ENCODE measurements at places on chromosomes 1 and 21. TPM values are rescaled to one million over a fixed set of nuclear protein-coding genes. Genes with fewer than 3 reads are reported as not detected.

Gene SYDE2
- 42.1 TPM for total RNA-seq

Gene AMPD1
- total RNA-seq: 2.0 TPM

Gene LRP8
- total RNA-seq: 6.5 TPM

Gene NEGR1
- total RNA-seq: 47.9 TPM

Gene FCGR2B
- total RNA-seq: 18.7 TPM

Gene TMPRSS2
- 283 TPM for total RNA-seq

Gene SYT2
- total RNA-seq: 0.16 TPM

Gene FCRLA
- total RNA-seq: 0.41 TPM

DNA sequence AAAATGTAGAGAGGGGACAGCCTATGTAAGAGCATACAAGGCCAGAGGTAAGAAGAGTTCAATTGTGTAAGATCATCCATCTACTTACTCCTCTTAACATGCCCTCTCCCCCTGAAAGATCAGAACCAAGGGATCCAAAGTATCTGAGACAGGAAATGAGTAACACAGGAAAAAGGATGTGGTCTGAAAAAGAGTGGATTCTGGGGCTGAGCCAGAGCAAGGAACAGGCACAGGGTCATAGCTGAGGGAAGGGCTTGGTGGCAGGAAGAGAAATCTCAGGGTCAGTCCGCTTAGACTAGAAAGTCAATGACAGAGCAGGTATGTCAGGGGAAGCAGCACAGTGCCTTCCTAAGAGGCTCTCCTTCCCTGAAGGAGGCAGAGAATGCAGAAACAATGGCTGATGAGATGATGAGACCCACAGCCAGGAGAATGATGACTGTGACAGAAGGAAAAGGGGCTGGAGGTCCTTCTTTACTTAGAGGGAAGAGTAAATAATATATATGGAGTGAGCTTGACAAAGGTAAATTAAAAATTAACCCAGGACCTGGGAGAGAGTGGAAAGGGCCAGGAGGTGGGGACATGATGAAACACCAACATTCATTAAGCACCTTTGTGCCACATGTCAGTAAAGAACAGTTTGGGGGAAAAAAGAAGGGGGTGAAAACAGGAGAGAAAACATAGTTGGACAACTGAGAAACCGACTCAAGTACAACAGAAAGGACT is 26.2 kb upstream of the A3GALT2 start:
- DNase-seq: no peak

- no peak for DNase-seq
These were observed 74.4 kb upstream of the CHODL start for GRCh38 chr21:18170221-18170620.

GRCh38 chr21:45414396-45415187 is 9.6 kb downstream of the COL18A1 start:
- DNase-seq: peak; percentile 22

DNA sequence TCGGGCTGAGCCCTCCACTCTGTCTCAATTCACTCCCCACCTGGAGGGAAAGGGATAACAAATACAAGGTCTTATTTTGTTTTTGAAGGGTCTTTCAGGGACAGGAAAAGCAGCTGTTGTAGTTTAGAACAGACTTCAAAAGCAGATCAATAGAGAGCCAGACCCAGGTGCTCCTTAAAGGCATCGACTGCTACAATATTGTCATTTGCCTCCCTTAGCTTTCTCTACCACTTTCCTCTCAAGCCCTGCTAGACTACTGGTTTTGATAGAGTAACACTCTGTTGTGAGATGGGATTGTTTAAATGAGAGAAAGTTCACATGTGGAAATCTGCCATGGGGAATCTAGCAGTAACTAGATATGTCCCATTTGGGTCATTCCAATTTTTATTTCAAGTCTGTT is 24.0 kb downstream of the RGS7 start:
- no peak for DNase-seq

GRCh38 chr21:32844653-32845436 is 73.3 kb upstream of the PAXBP1 start:
- DNase-seq: no peak

GRCh38 chr1:27726173-27727044 is 648 bp downstream of the FAM76A start:
- peak; percentile 51 for DNase-seq

DNA sequence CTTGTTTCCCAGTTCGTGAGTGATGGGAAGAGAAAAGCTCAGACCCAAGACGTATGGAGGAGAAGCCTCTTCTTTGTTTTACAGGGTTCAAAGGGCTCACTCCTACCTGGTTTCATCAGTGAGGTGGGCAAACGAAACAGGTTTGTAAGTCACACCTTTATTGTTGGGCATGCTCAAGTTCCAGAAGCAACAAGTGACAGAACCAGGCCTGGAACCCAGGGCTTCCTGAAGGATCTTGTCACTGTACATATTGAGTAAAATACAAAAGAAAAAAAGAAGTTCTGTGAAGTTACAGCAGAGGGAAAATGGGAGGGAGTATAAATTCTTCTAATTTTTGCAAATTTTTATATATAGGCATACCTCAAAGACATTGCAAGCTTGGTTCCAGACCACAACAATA is 320.9 kb upstream of the PROX1 start:
- DNase-seq: no peak

GRCh38 chr1:18918417-18918816 is 16.1 kb upstream of the ALDH4A1 start:
- DNase-seq: no peak

- peak; percentile 31 for DNase-seq
These were observed 149.6 kb downstream of the LMO4 start for GRCh38 chr1:87478231-87478630.

DNA sequence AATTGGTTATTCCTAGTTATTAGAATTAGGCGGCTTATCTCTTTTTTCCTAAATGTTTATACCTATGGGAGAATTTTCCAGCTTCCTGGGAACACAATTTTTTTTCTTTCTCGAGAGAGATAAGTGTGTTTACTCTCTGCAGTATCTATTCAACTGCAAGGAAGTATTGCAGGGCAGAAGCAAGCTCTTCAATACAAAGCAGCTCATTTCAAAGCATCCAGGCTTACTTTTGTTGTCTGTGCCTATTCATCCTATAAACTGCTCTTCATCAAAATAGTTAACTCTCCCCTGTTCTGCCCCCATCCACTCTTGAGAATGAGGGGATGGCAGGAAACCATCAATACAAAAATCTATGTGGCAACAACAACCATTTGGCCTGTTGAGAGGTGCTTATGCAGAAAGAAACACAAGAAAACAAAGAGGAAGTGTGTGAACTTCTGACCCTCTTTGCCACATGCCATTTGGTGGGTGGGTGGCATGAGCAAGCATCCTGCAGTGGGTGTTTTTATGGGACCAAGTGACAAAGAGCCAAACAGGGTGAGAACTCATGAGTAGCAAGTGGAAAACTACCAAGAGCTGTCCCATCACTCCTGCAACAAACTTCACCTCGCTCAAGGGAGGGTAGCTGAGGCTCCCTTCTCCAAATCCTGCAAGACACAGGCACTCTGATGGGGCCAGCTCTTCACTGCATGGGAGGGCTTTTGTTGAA is 50.6 kb upstream of the MRPS6 start:
- DNase-seq: no peak

DNA sequence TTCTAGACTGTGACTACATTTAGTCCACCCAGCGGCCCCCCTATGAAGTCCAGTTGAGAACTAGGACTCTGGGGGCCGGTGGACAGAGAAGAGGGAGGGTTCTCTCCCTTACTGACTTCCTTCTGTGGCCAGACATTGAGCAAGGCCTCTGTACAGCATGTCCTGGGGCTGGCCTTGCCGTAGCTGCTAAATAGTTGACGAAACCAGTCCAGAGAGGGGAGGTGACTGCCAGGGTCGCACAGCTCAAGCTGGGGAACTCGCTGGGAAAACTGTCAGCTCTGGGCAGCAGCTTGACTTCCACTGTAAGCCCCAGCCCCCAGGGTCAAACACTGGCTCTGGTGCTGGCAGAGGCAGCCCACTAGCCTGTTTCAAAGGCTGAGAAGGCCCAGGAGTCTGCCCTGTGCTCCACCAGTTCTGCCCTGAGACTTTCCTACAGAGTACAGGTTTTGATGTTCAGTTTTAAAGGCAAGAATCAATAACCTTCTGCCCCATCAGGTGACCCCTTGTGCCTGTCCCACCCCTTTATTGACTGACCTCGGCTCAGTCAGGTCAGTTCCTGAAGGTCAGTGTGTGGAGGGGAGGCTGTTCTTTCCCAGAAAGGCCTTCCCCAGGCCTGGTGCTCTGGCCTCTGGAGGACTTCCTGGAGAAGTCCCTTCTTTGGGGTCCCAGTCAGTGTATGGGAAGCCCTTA is 14.1 kb downstream of the PCSK9 start:
- DNase-seq: no peak

DNA sequence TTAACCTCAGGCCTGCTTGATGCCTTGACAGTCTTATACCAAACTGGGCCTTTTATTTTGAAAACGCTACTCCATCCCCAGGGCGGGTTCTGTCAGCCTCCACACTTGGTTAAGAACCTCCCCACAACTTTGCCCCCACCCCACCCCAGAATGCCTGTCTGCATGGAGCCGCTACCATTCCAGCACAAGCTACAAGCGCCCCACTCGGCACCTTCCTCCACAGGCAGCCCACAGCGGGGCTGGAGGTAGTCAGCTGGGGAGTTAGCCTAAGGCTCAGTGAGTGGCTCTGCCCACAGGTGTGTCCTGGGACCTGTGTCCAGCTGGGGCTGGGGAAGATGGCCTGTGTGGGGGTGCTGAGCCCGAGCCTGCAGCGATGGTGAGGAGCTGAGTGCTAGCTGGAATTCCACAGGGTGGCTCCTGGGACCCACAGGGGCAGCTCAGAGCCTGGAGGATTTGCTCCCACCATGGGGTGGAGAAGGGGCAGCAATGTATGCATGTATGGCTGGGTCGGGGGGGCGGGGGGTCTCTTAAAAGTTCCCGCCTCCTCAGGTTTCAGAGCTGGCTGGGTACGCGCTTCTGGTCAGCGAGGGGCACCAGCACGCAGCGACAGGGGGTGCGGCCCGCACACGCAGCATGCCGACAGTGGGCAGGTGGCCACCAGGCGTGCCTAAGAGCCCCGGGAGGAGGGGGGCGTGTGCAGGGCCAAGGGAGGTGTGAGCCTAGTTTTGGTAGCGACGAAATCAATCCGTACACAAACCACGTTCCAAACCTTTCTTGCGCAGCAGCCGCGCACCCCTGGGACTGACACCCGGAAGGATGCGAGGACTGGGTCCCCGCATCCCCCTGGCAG is 917 bp downstream of the ETNK2 start:
- DNase-seq: no peak

DNA sequence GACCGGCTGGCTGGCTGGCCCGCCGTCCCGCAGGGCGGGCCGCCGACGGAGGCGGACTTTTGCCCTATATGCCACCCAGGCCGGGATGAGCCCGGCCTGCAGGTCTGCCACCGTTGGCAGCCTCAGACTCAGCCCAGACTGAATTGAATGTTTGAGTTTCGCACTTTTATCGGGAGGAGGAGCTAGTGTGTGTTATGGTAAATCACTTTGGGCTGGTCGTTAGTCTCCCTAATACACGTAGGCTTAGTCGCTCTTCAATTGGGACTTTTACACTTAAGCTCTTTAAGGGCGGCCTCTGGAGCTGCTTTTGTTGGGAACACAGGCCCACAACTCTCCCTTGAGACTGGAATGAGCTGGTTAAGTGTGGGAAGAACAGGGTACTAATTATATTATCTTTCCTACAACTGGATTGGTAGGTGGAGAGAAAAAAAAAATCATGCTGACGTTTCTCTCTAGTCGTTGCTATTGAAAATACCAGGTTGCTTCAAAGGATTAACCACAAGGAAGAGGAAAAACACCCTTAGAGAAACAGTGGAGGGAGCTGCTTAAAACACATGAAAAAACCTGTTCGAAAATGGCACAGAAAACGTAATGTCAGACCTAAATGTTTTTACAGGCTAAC is 1.4 kb upstream of the IRF2BP2 start:
- no peak for DNase-seq

DNA sequence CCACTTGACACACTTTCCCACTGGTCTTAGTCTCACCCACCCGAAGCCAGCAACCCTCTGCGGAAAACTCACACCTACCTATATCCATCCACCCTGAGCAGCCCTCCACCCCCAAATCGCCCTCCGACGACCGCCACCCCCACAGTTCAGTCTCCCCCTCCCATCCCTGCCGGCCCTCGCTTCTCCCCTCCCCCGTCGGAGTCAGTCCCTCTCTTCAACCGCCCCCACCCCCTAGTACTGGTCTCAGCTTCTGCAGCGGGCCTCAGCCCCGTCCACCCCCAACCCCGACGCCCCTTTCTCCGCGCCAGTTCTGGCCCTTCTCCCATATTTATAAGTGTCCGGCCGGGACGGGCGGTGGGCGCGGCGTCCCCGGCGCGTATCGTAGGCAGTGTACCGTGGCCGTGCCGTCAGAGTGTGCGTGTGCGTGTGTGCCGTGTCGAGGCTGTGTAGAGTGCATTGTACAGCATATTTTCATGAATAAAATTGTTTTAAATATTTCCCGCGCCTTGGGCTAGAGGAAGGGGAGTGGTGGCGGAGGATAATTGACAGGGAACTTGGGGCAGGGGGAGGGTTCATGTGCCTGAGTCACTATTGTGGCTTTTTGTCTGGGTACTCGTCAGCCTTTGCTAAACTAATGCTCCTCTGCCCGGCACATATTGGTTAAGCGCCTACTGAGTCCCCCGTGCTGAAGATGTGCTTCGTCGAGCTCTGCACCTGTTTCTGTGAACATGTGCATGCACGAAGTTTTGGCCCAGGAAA is 22.0 kb downstream of the FOXO6 start:
- no peak for DNase-seq

- no peak for DNase-seq
These were observed 26.5 kb upstream of the MTR start for GRCh38 chr1:236768601-236769000.

DNA sequence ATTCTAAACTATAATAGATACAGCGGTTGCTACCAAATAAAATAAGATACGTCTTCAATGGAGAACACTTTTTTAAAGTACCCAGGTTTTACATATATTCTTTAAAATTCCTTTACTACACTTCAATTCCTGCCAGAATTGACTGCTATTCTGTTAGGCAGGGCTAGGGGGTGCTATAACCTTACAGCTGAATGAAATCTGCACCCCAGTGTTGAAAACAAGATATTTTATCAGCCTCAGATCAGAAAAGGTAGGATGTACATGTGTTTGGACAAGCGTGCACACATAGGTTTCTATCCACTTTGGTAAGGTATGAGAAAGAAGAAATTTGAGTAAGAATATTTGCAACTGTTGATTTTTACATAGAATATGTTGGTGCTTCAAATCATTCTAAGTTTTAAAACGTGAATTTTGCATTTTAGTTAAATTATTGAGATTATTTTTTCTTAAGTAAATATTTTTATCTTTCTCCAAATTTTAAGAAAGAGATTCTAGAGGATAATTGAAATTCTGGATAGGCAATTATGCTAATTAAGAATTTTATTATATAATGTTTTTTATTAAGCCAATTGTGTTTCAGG is 490.8 kb upstream of the ADGRL4 start:
- DNase-seq: no peak

Measured in mucosa of descending colon (tissue), 3 donors.